ENCODE measurements at places on chromosomes 5 and 9.

DNA sequence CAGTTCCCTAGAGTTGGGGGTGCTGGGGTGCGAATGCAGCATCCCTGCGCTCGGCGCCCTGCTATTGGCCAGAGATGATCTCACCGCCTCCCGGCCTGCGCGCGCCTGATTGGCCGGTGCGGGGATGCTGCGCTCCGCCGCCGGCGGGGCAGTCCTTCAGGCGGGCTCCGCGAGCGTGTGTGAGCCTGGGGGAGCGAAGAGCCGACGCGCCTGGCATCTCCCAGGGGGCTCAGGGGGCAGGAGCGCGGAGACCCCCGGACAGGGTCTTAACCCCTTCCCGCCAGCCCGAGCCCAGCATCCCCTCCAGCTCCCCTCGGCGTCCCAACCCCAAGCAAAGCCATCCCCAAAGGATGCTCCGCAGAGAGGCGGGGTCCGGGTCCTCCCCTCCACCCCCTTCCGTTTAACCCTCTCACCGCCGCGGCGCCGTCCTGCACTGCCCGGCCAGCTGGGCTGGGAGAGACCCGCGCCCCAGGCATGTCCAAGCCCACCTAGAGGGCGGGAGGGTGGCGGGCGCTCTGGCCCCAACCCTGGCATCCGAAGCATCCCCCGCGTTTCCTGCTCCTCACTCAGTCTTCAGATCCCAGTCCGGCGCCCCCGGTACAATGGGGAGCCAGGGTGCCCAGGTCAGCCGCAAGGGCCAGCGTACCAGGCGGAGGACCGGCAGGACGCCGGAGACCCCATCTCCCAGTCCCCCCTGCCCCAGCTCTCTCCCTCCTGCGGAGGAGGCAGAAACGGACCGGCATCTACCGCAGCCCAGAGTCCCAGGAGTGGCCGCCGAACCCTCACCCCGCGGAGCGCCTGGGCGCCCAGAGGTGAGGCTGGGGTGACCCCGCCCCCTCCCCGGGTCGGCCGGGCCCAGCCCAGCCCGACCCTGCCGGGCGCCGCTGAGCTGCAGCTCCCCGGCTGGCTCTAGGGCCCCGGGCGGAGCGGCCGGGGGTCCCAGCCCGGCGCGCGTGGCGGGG lies 19.3 kb upstream of the TOR2A start:
- no peak for DNase-seq

- DNase-seq, result no peak
Measured at GRCh38 chr9:3386753-3387152, 139.0 kb downstream of the RFX3 start.

DNA sequence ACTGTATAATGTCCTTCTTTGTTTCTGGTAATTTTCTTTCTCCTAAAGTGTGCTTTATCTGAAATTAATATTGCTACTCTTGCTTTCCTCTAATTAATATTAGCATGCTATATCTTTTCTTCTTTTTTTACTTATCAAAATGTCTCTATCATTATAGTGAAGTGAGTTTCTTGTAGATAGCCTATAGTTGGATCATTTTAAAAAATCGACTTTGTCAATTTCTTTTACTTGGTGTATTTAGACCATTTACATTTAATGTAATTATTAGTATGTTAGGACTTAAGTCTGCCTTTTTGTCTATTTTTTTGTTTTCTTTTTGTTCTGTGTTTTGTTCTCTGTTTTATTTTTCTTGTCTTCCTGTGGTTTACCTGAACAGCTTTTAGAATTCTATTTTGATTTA lies 35.4 kb upstream of the RNF130 start:
- no peak for DNase-seq

GRCh38 chr9:2032234-2032633 lies 17.1 kb downstream of the SMARCA2 start:
- DNase-seq, result no peak

DNA sequence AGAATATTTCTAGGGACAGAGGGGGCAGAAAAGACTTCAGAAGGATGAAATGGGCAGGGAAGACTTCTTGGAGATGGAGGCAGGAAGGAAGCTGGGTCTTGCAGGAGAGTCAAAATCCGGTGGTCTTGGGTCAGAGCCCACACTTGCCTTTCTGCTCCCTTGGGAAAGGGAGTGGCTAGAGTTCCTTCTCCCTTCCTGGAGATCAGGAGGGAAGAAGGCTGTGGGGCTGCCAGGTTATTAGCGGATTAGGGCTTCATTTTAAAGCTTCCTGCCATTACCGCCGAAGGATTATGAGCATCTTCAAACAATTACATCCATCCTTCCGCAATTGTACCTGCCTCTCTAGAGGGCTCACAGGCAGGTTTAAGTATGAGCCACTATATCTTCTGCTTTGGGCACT lies 19.2 kb upstream of the SYNPO start:
- DNase-seq, result no peak

- DNase-seq, result no peak
Measured at GRCh38 chr9:126031116-126031515, 283.9 kb downstream of the PBX3 start.

DNA sequence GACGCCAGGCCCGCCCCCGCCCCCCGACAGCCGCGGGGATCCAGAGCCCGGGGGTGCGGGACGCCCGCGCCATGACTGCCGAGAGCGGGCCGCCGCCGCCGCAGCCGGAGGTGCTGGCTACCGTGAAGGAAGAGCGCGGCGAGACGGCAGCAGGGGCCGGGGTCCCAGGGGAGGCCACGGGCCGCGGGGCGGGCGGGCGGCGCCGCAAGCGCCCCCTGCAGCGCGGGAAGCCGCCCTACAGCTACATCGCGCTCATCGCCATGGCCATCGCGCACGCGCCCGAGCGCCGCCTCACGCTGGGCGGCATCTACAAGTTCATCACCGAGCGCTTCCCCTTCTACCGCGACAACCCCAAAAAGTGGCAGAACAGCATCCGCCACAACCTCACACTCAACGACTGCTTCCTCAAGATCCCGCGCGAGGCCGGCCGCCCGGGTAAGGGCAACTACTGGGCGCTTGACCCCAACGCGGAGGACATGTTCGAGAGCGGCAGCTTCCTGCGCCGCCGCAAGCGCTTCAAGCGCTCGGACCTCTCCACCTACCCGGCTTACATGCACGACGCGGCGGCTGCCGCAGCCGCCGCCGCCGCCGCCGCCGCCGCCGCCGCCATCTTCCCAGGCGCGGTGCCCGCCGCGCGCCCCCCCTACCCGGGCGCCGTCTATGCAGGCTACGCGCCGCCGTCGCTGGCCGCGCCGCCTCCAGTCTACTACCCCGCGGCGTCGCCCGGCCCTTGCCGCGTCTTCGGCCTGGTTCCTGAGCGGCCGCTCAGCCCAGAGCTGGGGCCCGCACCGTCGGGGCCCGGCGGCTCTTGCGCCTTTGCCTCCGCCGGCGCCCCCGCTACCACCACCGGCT lies 1.0 kb downstream of the FOXE1 start:
- DNase-seq, result no peak

DNA sequence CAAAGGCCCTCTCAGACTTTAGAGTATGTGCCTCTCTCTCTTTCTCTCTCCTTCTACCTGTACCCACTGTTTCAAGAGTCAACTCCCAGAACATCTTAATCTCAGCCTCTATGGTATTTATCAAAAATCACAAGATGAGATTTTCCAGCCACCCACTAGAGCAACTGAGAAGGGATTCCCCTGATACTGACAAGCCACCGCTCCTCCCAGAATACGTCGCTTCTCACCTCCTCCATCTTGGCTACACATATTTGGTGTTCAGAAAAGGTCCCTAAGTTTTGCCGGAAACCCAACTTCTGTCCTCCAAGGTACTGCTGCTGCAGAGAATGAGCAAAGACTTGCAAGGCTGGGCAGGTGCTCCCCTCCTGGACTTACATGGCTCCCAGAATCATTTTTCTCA lies 6.1 kb downstream of the GARIN3 start:
- no peak for DNase-seq

DNA sequence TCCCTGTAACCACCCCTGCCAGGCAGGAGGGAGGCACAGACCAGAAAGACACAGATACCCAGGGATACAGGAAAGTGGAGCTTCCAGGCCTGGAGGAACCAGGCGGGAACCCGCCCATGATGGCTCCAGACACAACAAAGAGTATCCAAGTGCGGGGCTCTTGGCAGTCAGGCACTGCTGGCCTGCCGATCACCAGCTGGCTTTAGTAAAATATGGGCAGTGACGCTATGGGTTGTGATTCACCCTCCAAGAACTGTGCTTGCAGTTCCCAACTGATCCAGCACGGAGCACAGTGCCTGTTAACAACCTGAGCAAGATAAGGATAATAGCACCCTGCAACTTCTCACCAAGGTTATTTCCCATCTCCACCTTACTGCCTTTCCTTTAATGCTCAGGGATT lies 463.3 kb downstream of the IRX1 start:
- no peak for DNase-seq

DNA sequence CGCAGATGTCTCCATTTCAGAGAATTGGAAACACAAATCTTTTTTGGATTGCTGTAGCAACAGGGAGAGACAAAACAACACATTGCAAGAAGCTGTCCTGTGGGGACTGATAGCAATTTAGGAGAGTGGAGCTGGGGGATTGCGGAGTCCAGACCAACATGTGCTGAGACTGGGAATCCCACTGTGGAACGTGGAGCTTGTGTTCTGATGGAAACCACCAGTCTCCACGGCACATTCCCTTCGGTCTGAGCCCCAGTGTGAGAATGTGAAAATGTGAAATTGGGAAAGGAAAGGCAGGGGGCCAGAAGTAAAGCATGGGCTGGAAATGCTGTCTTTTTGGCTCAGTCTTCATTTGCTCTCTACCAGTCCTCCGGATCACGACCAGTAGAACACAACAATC lies 348.8 kb upstream of the TNC start:
- DNase-seq, result no peak

- no peak for DNase-seq
Measured at GRCh38 chr5:136109453-136110135, 23.1 kb upstream of the SMAD5 start.

GRCh38 chr9:32161209-32161608 lies 223.2 kb upstream of the ACO1 start:
- DNase-seq, result no peak

- no peak for DNase-seq
Measured at GRCh38 chr9:37902796-37903646, 906 bp downstream of the SLC25A51 start.

DNA sequence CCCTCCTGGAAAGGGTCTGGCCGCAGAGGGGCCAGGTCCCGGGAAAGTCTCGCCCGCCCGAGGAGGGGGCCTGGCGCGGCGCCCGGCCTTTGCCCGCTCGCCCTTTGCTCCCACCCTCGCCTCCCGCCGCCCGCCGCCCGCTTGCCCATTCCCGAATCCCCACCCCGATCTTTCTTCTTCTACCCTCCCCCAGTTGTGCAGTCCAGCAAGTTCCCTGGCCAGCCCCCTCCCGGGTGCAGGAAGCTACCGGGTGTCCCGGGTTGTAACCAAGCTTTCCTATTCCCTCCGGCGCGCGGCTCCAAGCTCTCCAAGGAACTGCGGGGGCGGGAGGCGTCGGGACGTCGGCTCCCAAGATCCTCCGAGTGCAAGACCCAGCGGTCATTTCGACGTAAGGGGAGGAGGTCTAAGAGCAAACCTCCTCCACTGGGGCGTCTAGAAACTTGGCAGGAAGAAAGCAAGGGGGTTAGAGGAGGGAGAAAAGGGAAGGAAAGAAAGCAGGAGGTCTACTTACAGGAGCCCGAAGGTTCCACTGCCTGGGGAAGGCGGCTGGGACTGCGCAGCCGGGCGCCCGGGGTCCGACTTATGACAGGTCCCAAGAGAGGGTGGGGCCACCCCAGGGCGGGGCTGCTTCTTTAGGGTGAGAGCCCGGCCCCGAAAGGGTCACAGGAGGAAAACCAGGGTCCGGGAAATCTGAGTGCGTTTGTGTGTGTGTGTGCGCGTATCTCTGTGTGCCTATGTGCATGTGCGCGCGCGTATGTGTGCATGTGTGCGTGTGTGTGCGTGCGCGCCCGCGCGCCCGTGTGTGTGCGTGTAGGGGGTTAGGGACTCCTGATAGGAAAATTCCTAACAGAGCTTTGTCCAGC lies at the start of gene PTGR1:
Gene PTGR1 (minus strand): TSS at position 556 of the 863 bp plus-strand sequence. CDS start 2,225 bp downstream, outside the sequence.
- peak; percentile 54 for DNase-seq

GRCh38 chr9:86470326-86470725 lies 116.1 kb upstream of the TUT7 start:
- DNase-seq, result peak; percentile 50

GRCh38 chr5:142892021-142892420 lies 121.8 kb downstream of the ARHGAP26 start:
- DNase-seq, result no peak

DNA sequence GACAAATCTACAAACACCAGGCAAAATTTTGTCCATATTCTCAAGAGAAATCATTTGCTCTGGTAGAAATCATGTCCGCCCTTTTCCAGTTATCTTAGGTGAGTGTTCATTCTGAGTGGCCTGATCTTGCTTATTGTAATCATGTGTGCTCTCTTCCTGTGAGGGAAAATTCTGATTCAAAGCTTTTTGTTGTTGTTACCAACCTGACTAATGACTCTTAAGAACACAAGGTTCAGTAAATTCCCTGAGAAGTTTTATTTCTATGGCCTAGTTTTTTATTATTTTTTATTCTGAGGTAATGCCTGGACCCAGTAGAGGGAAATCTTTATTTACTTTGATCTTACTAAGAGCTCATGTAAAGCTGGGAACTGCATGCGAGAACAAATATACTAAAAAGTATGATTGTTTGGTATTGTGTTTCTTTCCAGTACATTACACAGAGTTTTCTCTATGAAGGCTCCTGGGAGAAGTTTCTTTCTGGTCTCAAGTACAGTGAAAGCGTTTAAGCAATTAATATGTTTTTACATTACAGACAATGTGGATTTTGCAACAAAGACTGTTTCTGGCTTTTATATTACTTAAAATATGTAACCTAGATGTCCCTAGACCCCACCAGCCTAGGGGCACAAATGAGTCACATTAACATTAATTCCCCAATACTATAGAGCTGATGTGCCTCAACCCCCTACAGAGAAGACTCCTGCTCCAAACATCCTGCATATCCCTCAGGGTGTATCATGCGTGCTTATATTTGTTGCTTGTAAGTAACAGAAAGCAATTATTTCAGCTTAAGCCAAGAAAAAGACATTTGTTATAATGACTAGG lies 138.1 kb downstream of the TMEM167A start:
- no peak for DNase-seq

GRCh38 chr5:168898247-168898911 lies 319.2 kb upstream of the PANK3 start:
- no peak for DNase-seq

DNA sequence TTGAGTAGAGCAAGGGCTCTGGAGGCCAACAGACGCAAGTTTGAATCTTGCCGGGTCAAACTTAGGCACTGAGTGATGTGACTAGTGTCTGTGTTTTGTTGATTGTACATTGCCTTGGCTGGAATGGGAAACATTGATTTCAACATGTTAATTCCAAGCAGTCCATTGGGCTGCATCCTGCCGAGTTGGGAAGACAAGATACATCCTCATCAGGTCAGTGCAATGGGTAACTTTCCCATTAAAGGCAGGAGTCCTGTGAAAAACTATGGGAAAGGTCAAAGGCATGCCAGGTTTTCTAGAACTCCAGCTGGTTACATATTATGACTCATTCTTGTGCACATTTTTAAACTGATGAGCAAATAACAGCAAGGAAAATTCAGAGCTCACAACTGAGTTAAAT lies 126.5 kb upstream of the ABCA1 start:
- peak; percentile 45 for DNase-seq

GRCh38 chr5:149788964-149789363 lies 58.9 kb downstream of the PPARGC1B start:
- no peak for DNase-seq

- DNase-seq, result no peak
Measured at GRCh38 chr9:6218099-6218502, 2.5 kb downstream of the IL33 start.

GRCh38 chr5:106415541-106415940 lies 1255.2 kb downstream of the EFNA5 start:
- peak; percentile 31 for DNase-seq

- no peak for DNase-seq
Measured at GRCh38 chr5:167269146-167269545, 1022.3 kb upstream of the WWC1 start.
